Fibroblast of villous mesenchyme (primary cell): ENCODE measurements at places on chromosomes 12 and 14. TPM values are rescaled to one million over a fixed set of nuclear protein-coding genes. Genes with fewer than 3 reads are reported as not detected.
A peak's percentile ranks its signal among the peaks of the same experiment; 100 is the strongest.

GRCh38 chr14:94132285-94132887 lies 3.0 kb upstream of the IFI27L2 start:
- DNase-seq = peak; percentile 75

DNA sequence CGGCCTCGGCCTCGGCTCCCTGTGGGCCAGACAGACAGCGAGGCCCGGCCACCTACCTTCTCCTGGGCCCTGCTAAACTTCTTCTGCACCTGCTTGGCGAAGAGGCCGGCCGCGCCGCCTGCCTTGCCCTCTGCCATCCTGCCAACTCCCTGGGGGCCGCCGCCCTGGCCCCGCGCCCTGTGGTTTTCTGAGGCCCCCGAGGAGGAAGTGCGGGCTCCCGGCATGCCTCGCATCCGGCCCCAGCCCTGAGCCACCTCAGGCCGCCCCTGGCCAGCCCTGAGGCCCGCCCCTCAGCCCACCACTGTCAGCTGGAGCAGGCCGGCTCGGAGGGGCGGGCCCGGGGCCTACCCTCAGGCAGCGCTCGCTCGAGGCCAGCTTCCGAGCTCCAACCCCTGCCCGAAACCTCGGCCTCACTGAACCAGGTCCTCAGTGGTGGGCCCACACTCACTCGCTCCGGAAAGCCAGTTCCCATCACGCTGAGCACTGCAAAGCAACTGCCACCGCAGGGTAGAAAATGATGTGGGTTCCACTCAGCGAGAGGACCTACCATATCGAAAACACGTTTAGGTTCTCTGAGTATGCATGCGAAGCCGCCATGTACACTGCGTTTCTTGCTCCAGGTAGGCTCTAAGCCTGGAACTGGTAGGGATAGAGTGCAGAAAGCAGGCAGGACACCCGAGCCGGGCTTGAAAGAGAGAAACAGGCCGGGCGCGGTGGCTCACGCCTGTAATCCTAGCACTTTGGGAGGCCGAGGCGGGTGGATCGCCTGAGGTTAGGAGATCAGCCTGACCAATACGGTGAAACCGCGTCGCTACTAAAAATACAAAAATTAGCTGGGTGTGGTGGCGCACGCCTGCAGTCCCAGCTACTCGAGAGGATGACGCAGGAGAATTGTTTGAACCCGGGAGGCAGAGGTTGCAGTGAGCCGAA lies at the start of gene BIN2:
TSS of gene BIN2 (minus strand) at position 209 of the 930 bp plus-strand sequence. CDS start at position 137, 72 bp downstream.
- no peak for DNase-seq

DNA sequence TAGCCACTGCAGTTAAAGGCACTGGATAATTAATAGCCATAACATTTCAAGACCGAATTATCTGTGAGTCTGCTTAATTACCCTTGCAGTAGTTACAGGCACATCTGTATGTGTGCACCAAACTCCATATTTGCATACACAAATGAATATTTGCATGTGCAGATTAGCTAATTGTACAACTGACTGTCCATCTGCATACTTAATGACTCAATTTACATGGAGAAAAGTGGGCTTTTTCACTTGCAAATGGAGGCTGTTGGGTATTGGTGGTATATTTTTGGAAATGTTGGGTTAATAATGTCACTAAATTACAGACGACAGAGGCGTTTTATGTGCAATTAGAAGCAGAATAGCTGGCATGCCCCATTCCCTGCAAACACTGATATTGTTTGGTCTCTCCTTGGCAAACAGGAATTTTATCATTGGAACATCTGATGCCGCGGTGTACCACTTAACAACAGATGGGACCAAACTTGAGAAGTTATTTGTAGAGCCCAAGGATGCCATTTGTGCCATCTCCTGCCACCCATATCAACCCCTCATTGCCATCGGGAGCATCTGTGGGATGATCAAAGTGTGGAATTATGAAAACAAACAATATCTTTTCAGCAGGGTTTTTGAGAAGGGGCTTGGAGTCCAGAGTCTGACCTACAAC lies 39.6 kb downstream of the CFAP251 start:
- DNase-seq = no peak

DNA sequence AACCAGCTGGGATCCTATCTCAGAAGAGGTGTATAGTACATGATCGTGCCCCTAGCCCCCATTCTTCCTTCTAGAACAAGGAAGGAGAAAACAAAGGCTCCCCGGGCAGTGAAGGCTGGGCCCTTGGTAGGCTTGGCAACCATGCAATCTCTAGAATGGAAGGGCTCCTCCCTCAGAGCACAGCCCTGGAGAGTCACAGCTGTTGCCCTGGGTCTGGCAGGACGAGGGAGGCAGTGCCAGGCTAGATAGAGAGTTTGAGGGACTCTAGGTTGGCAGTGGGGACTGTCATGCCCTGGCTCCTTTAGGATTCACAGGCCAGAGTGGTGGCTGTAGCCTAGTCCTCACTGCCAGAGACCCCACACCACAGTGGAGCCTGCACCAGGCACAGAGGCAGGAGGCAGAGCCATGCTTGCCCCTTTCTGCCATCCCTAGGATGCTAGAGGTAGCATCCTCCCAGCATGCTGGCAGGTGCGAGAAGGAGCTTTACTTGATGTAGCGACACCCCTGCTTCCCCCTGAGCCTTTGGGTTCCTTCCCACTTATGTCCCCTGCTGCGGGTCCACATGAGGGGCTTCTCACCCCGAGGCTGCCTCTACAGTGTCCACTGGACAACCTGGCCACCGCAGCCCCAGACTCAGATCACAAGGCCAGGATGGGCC lies 33.4 kb upstream of the CIPC start:
- no peak for DNase-seq

GRCh38 chr12:116726694-116727093 lies 11.2 kb downstream of the SPRING1 start:
- peak; percentile 52 for DNase-seq

- no peak for DNase-seq
These were observed 25.1 kb downstream of the CDKL1 start for GRCh38 chr14:50371546-50371945.

DNA sequence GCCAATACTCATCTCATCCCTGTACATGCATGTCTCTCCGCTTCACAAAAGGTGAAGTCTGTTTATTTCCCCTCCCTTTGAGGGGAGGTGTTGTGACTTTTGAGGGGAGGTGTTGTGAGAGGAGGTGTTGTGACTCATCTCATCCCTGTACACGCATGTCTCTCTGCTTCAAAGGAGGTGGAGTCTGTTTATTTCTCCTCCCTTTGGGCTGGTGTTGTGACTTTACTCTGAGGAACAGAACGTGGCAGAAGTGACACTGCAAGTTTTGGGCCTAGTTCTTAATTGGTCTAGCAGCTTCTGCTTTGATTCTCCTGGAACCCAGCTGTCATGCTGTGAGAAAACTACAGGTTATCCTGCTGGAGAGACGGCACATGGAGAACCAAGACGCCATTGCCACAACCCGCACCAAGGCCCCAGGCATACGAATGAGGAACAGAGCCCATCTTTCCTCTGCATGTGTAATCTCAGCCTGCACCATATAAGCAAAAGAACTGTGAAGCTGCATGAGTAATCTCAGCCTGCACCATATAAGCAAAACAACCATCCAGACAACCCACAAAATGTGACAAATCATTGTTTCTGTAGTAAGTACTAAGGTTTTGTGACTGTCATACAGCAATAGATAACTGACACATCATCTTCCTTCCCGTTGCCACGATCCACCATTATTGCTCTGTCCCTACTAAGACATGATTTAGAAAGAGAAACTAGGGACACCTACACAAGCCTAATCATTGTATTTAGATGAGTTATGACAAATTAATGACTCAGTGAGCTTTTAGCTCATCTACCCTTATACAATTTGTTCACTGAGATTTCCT lies 30.0 kb downstream of the GALNT4 start:
- peak; percentile 39 for DNase-seq

- DNase-seq = no peak
These were observed 755 bp upstream of the PTPN6 start for GRCh38 chr12:6950401-6950801.

GRCh38 chr12:110743571-110744093 lies 941 bp upstream of the PPP1CC start:
- peak; percentile 42 for DNase-seq

- DNase-seq = no peak
These were observed 8.2 kb upstream of the SERPINA11 start for GRCh38 chr14:94460631-94461416.

- no peak for DNase-seq
These were observed 322.3 kb downstream of the DUSP6 start for GRCh38 chr12:89029961-89030360.

- no peak for DNase-seq
These were observed 12.2 kb downstream of the GTF2H3 start for GRCh38 chr12:123645878-123646277.

DNA sequence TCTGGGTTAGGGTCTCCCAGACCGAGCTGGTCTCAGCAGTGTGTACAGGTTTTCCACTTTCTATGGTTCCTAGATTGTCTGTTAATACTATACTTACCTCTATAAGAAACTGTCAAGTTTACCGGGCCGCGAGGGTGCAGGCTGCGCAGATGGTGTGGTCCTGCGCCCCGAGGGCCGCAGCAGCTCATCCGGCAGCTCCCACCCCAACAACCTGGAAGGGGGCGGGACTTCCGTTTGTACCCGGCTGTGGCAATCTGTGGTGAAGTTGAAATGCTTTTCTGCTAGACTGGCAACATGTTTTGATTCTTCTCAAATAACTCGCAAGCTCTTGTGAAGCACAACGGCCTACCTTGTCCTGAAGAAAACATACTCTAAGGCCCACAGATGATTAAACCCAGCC lies at the start of gene CLEC9A:
TSS of gene CLEC9A (plus strand) at position 237 of the 400 bp plus-strand sequence. CDS start 22,006 bp downstream, outside the sequence.
- DNase-seq = no peak

- no peak for DNase-seq
These were observed 69.1 kb upstream of the HOXC13 start for GRCh38 chr12:53869500-53869899.

- DNase-seq = no peak
These were observed 8.3 kb upstream of the AEBP2 start for GRCh38 chr12:19430988-19431387.

DNA sequence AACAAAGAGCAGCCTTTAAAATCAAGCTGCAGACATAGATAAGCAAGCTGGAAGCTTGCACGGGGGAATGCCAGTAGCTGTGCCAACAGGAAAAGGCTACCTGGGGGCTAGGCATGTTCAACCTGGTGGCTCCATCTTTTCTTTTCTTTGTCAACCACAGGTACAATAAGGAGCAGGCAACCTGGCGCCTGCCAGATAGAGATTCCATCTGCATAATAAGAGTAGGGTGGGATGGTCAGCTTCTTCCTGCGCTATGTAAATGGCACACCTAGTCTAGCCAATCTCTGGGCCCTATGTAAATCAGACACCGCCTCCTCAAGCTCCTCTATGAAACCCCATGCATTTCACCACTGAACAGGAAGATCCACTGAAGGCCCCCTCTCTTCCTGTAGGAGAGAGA lies 87.4 kb upstream of the PKP2 start:
- no peak for DNase-seq

DNA sequence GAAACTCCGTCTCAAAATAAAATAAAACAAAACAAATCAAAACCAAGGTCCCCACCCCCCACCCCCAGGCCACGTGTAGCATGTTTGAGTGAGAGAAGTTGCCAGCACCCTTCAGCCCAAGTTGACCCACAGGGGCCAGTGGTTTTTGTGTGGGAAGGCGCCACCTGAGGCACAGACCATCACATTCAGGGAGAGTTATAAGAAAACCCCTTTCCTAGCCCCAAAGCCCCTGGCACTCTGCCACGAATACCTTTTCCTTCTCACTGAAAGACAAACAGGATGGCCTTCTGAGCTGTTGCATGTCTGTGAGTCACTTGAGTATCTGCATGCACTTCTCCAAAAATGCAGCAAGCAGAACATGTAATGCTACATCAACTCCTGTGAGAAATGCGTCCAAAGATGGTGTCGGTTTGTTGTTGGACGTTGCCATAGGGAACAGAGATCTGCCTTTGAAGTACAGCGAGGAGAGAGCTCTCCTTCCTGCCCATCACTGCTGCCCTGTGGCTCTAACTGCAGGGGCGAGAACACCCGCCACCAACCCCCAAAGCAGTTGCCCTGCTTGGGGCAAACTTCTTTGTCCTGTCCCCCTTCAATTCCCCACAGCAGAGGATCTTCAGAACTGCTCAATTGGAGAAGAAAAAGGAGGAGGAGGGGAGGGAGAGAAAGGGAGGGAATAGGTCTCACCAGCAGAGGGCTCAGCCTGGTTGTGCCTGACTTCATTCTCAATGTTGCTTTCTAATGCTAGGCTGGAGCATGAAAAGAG lies 2.7 kb upstream of the TRAF3 start:
- DNase-seq = peak; percentile 81

DNA sequence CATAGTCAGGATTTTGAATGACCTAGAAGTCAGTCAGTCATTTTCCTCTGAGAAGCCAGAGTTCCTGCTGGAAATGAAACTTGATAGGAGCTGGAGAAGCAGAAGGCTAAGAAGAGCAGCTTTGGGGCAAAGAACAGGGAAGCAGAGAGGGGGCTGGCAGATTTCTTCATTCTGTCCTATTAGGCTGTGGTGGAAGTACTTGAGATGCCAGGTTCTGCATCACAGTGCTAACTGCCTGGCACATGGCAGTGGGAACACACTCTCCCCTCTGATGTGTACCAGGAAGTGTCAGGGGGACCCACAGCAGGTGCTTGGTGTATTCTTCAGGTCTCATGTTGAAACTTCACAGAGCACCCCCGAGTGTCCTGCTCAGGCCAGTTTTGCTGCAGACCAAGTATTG lies 61.0 kb downstream of the SUSD6 start:
- no peak for DNase-seq

- peak; percentile 85 for DNase-seq
These were observed 57.4 kb downstream of the SPPL3 start for GRCh38 chr12:120846721-120847120.

DNA sequence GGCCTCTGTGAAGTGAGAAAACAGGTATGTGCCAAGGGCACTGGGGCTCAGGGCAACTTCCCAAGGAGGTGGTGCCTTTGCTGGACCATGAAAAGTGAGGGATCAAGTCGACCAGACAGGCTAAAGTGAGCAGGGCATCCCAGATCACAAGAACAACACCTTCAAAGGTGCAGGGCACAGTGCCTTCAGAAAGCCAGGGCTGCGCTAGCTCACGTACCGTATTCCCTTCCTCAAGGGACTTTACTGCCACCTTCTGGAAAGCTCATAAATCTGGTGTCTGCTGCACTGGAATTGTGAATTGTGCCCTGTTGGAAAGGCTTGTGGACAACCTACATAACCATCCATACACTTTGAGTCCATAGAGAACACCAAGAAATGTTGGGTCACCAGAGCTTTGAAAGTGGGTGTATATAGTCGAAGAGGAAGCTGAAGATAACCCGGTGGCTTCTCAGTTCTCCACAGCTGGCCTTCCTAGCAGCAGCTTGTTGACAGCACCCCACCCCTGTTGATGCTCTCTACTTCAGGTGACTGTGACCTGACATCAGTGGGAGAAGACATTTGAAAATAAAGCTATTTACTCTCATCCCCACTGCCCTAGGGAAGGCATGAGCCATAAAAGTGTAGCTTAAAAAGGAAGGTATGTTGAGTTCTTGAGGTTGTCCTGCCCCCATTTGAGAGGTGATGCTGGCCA lies 24.5 kb downstream of the FIGNL2 start:
- peak; percentile 58 for DNase-seq

The TAS2R42 gene
- total RNA-seq = not detected in 2 replicates

The LMNTD1 gene
- total RNA-seq = not detected in 2 replicates

The CD69 gene
- total RNA-seq = not detected in 2 replicates

The MUCL1 gene
- not detected in 2 replicates for total RNA-seq

The FAM181A gene
- total RNA-seq = not detected in 2 replicates

The PRIMA1 gene
- not detected in 2 replicates for total RNA-seq

The MYH7 gene
- total RNA-seq = not detected in 2 replicates

The TOMM20L gene
- total RNA-seq = not detected in 2 replicates

The FOXN4 gene
- not detected in 2 replicates for total RNA-seq

The CHGA gene
- not detected in 2 replicates for total RNA-seq

The TCL1B gene
- not detected in 2 replicates for total RNA-seq

The BCL7A gene
- total RNA-seq = 3.9 TPM in 2 replicates

The GPR68 gene
- total RNA-seq = 0.86 and 2.9 TPM in 2 replicates

The OTOGL gene
- under 0.01 TPM in 2 replicates for total RNA-seq
